Aorta (tissue), 5 donors: ENCODE measurements at places on chromosomes 6 and 20.
A peak's percentile ranks its signal among the peaks of the same experiment; 100 is the strongest.

DNA sequence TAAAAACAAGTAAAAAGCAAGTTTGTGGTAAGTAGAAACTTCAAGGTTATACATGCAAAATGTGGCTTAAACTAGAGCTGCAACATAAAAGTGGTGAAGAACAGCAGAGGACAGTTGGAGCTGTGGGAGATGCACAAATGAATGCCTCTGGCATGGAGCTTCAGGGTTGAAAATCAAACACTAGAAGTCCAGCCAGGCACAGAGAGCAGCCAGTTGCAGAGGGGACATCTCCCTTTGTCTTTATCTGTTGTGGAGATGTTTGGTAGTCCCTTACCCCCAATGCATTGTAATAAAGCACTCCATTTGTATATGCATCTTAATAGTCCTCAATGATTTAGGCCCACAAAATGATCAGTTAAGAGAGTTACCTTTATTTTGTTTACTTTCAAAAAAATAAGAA lies 73.1 kb upstream of the C20orf144 start:
- no peak for DNase-seq

GRCh38 chr6:152273638-152274037 lies 363.5 kb downstream of the SYNE1 start:
- peak; percentile 56 for DNase-seq

- DNase-seq, result no peak
These were observed 107.8 kb downstream of the MAP3K5 start for GRCh38 chr6:136684466-136684865.

DNA sequence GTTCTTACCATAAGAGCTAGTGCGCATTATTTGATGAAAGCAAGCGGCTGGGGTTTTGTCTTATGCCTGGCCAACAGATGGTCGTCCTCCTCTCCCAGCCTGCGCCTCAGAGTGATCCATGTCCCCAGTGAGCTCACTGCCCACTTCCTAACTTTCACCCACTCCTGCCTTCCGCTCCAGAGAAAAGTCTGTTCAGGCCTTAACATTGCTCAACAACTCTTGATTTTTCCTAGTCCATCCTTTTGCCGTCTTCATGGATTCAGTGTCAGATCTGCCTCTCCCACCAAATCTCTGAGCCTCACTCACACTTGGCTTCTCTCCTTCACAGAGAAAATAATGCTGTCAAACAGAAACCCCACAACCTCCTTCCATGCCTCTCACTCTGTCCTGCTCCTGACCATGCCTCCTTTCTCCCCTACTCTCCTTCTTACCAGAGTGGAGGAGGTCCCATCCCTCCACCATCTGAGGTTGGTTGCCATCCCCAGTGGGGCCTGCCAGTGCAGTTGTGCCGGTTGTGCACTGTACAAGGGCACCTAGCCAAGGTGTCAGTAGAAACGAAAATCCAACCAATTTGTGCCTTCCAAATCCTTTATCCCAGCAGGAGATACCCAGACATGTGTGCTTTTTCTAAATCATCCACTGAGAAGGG lies 58.9 kb upstream of the SRSF6 start:
- no peak for DNase-seq

DNA sequence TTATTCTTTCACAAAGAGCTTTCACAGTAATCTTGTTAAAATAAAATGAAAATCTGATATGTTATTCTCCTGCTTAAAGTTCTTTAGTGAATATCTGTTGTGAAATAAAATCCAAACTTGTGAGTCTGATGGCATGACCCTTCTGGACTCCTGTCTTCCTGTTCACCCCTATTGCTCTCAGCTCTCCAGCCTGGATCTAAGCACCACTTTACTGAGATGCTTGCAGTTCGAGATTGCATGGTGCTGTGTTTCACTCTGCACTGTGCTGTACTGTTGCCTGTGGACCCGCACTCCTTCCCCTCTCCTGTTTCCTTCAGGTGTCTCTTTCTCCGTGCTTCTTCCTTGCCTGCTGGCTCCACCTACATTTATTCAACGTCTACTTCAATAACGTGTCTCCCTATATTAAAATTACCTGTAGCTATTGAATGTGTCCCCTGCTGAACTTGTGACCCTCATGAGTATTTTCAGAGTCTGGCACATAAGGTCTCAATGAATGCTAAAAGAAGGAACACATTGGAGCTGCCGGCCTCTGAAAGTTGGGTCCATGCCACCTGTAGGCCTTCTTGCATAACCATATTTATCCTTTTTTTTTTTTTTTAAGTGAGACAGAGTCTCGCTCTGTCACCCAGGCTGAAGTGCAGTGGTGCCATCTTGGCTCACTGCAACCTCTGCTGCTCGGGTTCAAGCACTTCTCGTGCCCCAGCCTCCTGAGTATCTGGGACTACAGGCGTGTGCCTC lies 100.1 kb downstream of the ARID1B start:
- DNase-seq, result no peak

DNA sequence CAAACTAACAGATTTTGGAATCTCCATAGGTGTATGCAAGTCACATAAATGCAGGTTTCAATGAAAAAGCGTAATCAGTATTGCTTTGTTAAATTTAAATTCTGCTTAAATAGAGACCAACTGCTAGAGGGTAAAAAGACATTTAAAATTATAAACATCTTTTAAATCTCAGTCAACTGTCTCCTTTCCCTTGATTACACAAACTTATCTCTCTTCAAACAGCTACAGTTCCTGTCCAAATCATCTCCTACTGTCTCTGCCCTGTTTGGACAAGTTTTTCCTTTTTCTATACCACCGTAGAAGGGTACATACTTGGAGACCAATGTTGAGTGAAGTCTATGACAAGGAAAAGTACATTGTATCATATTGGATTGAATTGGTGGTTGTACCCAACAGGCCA lies 43.5 kb downstream of the AGPAT4 start:
- no peak for DNase-seq

DNA sequence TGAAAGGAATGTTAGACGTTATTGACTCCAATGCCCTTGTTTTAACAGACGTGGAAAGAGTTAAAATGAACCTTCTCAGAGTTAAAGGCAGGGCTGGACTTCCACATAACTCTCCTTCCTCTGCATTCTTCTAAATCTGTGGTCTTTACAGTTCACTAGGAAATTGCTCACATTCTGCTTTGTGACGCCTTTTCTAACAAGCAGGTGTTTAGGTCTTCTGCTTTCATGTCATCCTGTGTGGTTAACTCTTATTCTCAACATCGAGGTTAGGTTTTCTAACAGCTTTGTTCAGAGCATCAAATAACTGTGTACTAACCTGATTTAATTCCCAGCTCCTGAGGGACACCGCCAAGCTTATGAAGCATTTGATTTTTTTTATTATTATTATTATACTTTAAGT lies 81.3 kb upstream of the NT5E start:
- no peak for DNase-seq

DNA sequence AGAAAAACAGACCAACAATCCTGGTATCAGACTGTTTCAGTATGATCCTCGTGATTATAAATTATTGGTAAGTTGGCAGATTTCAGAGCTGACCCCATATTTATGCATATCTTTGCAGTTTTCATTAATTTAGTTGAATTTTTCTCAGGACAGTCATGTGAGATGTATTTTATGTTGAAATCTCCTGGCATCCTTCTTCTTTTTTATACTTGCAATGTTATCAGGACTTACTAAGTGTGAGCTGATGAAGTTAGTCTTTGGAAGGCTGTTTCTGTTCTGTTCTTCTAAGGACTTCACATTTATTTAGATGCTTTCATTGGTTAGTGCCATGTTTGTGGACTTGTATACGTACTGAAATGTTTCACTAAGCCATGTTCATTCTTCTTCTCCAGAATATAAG lies 17.2 kb downstream of the SMPDL3A start:
- DNase-seq, result no peak

DNA sequence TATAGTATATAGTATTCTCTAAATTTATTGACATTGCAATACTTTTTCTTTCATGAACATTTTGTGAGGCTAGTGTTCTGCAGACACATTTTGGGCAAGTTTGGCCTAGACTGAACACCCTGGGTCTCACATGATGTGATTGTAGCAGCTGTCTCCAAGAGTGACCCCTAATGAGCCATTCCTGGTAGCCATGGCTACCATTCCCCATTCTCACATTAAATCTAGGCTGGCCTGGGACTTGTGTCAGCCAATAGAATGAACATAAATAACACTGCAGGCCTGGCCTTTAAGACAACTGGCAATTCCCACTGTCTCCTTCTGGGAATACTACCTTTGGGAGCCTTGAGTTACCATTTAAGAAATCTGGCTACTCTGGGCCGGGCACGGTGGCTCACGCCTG lies 38.0 kb upstream of the TASP1 start:
- DNase-seq, result no peak

- peak; percentile 90 for DNase-seq
These were observed at the start of gene BTN3A1 for GRCh38 chr6:26401987-26402658. BTN3A1 (plus strand) TSS chr6:26402275; CDS start chr6:26405564, 3,289 bp downstream.

- no peak for DNase-seq
These were observed 333.3 kb upstream of the KCNQ5 start for GRCh38 chr6:72288592-72288991.

- DNase-seq, result no peak
These were observed 380.9 kb upstream of the RGS17 start for GRCh38 chr6:153511896-153512496.

DNA sequence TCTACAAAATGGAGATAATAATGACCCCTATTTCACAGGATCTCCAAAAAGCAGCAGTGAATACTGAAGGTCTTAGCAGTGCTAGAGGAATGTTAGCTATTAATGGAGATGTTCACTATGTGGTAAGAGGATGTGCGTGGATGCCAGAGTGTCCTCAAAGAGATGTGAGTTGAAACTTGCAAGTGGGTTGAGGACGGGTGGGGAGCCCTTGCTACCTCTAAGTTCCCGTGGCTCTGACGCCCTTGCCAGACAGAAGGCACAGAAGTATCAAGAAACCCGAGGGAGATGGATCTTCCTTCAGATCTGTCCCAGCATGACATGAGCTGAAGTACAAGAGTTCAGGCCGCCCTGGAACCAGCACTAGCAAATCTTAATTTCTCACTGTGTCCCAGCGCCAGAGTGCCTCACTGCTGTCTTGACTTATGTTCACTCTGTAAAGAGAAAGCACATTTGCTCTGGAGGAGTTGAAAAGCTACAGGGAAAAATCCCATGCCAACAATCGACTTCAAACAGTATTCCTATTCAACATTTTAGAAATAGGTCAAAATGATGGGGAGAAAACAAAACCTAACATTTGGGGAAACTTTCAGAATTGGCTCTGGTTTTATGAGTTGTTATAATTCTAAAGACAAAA lies 59.5 kb downstream of the FYN start:
- no peak for DNase-seq

DNA sequence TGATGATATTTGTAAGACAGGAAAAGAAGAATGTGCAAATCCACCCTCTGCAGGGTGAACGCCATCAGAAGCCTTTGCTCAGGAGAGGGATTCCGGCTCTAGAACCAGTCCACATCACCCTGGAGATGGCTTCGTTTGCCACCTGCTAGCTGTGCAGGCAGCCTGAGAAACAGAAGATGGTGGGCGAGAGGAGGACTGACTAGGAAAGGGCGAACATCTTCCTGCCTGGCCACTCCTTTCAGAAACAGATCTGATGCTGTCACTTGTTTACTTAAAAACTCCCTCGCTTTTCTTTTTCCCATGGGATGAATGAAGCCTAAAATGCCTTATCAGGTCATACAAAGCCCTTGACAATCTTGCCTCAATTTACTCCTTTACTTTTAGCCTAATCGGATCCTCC lies 1.2 kb downstream of the PTPRA start:
- no peak for DNase-seq

- DNase-seq, result no peak
These were observed 50.0 kb upstream of the CNR1 start for GRCh38 chr6:88216182-88216581.

DNA sequence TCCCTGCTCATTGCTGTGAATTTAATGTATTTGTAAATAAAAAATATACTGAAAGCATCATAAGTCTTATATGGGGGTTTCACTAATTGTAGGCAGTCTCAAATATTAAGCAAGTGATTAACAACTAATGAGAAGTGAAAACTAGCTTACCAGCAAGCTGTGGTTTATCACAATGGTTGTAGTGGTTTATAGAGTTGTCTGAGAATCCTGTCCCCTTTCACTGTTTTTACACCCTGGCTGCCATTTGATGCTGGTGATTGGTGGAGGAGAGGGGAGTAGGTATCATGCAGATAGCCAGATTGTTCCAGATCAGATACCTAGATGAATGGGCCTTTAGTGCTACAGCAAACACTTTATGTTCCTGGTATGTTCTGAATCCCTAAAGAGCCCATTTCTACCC lies 6.0 kb downstream of the MKKS start:
- DNase-seq, result no peak

- no peak for DNase-seq
These were observed 123.4 kb downstream of the PKHD1 start for GRCh38 chr6:51963980-51964379.

- no peak for DNase-seq
These were observed 505.0 kb downstream of the PRKN start for GRCh38 chr6:162222521-162222920.

DNA sequence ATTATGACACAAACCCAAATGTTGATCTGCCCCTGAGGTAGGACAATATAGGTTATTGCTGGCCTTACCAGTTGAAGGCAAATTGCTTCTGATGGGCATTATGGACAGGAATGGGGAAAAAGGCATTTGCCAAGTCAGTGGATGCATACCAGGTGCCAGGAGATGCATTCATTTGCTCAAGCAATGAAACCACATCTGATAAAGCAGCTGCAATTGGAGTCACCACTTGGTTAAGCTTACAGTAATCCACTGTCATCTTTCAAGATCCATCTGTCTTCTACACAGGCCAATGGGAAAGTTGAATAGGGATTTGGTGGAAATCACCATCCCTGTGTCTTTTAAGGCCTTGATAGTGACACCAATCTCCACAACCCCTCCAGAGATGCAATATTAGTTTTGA lies 648.6 kb downstream of the COL12A1 start:
- DNase-seq, result no peak

DNA sequence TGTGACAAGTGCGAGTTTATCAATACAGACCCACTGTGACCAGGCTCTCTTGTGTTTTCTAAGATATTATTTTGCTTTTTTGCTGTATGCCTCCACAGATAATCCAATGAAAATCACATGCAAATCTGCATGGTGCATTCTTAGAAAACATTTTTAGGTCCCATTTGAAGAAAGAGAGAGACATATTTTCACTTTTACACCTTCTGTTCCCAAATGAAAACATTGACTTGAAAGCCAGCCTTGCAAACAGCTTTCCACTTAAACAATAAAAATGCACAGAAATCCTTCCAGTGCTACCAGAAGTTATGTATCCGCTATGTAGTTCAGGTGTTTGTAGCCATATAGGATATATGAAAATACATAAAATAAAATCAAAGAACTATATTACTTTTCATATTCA lies 618.0 kb downstream of the CDH26 start:
- DNase-seq, result no peak

- no peak for DNase-seq
These were observed 317.3 kb upstream of the CDH4 start for GRCh38 chr20:60934724-60935123.
